NCI-H1092 (cell line): ENCODE measurements at places on chromosomes 2 and 18.

DNA sequence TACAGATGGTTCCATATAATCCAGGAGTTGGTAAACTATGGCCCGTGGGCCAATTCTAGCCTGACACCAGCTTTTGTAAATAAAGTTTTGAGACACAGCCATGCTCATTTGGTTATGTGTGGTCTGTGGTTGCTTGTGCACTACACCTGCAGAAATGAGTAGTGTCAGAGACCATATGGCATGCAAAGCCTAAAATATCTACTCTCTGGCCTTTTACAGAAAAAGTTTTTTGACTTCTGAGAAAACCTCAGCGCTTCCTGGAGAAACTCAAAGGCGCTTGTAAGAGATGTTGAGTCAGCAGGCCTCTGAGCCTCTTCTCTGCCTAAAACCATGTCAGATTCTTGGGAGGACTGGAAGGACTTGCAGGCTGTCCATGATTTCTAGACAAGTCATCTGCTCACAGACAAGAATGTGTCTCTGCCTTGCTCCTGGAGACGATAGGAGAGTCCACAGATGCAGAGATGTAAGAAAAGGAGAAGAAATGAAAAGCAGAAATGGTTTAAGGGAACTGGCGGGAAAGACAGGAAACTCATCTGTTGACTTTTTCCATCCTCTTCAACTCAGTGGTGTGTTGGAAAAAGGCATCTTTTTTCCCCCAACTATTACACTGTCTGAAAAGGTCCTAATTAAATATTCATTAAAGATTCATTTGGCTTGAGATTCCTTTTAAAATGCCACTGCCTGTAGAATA lies 5.2 kb downstream of the TTC39C start:
- DNase-seq: no peak

GRCh38 chr18:48394176-48394575 lies 15.0 kb downstream of the ZBTB7C start:
- no peak for DNase-seq

DNA sequence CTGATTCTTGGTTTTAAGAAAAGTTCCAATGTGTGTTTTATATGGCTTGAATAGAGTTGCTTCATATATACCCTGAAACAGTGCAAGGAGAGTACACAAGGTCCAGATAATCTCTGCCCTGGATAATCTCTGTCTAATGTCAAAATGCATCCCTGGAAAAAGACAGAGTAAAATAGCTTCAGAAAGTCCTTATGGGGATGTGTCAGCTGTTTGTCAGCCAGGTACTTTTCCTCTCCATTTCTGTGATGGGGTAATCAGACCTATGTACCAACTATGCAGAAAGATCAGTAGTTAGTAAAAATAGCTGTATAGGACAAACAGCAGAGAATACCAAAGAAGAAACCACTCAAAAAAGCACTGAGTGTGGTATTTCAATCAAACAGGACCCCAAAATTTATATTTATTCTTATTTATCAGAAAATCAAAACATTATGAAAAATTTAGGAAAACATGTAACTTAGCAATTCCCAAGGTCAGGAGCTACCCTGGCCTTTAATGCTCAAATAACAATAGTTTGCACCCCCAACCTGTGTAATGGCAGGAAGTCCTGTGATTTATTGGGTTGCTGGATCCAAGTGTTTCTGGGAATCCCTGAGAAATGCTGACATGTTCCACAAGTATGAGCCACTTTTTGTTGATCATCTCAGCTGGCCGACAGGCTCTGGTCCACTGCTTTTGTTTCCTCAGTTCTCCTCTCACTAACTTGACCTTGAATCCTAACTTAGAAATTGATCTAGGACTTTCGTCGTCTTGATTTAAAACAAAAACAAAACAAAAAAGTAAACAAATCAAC lies 69.6 kb downstream of the MDH1 start:
- DNase-seq: no peak

DNA sequence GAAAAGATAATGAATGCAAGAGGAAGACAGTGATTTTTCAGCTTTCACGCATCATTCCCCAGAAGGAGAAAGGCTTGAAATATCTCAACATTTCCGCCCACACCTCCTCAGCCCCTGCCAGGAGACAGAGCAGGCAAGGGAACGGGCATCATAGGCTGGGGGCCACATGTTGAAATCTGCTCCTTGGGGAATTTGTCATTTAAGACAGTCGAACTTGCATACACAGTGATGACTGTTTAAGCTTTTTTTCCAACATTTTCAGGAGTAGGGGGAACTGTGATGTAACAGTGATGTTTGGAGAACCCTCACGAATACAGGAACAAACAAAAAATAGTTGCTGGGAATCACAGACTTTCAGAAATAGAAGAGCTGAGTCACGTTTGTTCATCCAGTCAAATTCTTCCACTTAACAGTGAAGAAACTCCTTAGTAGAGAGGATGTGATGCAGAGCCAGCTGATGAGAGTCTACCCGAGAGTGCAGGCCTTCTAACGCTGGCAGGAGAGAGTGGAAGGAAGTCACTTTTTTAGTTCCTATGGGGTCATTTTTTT lies 266.8 kb downstream of the ALPK2 start:
- no peak for DNase-seq

DNA sequence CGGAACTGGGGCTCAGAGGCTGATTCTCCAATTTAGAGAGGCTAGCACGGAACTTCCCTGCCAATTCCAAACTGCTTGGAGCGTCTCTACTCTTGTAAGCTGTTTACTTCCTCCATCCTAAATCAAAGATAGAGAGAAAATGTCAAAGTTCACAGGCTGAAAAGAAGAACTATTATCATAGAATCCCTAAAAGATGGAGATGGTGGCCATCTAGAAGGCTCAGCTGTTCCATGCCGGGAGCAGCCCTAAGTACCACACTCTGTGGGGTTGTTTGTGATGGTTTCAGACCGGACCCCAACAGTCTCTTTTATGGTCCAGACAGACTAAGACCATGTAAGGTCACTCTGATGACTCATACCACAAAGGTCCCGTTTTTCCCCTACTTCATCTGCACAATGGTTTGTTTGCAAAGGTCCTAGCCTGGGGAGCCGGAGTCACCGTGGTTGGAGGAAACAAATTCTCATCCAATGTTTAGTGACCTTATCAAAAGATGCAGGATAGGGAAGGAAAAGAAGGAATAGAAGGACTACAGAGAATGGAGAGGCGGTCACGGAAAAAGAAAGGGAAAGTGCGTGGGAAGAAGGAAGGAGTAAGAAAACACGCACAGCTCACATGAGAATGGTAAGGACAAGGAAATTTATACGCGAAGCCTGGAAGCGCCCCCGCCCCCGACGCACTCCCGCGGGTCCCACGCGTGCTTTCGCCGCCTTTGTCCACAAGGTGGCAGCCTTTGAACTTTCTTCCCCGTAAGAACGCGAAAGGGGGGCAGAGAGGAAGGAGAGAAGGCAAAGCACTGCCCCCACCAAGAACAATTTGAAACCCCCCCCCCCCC lies 453 bp upstream of the ANTXR1 start:
- no peak for DNase-seq

DNA sequence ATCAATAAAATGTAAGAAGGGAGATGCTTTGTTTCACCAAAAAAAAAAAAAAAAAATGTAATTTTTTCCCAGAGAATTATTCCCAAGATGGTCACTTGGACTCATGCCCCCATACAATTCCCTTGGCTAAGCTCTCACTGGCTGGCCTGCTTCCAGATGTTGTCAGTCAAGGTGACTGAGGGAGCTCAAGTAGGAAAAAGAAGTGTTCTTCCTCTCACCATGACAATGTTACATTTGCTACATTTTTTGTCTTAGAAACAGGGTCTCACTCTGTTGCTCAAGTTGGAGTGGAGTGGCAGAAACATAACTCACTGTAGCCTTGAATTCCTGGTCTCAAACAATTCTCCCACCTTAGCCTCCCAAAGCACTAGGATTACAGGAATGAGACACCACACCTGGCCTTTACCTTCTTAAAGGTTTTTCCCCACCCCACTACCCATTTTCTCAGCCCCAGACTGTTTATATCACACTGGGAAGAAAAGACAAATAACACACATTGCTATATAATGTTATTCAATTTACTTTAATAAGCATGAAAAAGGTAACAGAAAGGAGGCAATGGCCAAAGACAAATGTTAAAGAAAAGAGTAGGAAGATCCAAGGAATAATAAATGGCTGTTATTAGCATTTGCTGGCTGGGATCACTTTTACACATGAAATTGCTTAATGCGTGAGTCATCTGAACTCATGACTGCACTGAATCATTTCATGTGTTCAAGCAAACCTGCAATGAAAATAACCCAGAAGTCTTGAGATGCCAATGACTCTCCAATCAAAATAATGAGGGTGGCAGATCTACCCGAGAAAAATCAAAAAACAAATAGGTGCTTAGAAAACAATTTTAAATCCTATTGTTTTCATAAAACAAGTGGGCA lies 45.2 kb downstream of the ACVR1 start:
- no peak for DNase-seq

GRCh38 chr2:90207454-90208058 lies 1516.1 kb downstream of the RPIA start:
- no peak for DNase-seq

- no peak for DNase-seq
Observed at GRCh38 chr2:71832388-71832787, 315.3 kb downstream of the CYP26B1 start.

GRCh38 chr18:5893956-5894610 lies 1.2 kb downstream of the TMEM200C start:
- DNase-seq: no peak

DNA sequence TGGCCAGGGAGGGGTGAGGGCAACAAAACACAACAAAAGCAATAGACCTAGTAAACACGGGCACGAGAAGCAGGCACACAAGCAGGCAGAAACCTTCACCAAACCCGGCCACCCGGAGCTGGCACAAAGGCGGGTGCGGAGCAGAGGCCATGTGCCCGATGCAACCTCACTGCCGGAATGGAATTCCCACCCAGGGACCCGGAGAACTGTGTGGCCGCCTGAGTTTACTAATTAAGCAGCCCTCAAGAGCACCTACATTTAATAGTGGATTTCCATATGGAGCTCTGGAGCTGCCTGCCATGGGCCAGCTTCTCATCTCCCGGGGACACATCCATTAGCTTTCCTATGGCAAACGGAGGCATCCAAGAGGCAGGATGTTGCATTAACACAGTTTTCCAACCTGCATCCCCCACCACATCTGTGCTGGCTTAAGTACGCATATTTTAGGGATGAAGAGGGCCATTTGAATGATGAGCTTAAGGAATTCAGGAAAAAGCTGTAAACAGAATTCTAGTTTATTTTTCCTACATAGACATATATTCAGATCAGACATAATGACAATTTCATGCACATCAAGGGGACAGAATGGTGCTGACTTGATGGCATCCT lies 104.5 kb upstream of the SMIM21 start:
- no peak for DNase-seq

DNA sequence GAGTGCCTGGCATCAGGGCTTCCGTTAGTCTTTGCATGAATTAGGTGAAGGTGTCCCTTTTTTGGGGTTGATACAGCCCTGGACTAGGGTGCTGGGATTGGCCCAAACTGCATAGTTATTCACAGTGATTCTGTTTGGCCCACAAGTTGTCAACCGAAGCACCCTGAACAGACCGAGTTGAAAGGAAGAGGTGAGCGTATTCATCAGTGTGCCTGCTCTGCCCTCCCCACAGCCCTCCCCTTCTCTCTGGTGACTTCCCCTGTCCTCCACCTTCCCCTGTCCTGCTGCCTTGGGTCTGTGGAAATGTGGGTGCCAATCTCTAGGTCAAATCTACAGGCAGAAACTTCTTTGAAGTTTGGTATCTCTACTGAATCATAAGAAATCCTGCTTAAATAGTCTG lies 330.5 kb downstream of the DYSF start:
- DNase-seq: no peak

- DNase-seq: no peak
Observed at GRCh38 chr18:45122506-45122905, 441.8 kb downstream of the SETBP1 start.

GRCh38 chr18:24136967-24137373 lies 1.9 kb upstream of the CABYR start:
- no peak for DNase-seq

DNA sequence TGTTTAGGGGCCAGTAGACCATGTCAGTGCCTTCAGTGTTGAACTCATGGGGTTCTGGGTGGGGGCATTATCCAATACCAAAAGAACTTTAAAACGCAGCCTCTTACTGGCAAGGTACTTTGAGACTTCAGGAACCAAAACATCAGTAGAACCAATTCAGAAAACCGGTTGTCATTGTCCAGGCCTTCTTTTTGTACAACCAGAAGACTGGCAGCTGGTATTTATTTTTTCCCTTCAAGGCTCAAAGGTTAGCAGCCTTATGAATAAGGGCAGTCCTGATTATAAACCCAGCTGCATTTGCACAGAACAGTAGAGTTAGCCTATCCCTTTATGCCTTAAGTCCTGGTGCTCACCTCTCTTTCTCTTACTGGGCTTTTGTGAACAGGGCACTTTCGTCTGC lies 113.8 kb upstream of the EML6 start:
- no peak for DNase-seq

DNA sequence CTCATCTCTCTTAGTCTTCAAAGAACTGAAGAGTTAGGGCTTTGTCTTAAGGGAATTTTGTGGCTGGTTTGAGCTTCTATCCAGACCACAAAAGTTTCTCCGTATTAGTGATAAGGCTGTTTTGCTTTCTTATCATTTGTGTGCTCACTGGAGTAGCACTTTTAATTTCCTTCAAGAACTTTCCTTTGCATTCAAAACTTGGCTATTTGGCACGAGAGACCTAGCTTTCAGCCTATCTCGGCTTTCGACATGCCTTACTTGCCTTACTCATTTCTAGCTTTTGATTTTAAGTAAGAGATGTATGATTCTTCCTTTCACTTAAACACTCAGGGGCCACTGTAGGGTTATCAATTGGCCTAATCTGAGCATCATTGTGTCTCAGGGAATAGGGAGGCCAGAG lies 29.9 kb downstream of the HDHD2 start:
- DNase-seq: no peak

DNA sequence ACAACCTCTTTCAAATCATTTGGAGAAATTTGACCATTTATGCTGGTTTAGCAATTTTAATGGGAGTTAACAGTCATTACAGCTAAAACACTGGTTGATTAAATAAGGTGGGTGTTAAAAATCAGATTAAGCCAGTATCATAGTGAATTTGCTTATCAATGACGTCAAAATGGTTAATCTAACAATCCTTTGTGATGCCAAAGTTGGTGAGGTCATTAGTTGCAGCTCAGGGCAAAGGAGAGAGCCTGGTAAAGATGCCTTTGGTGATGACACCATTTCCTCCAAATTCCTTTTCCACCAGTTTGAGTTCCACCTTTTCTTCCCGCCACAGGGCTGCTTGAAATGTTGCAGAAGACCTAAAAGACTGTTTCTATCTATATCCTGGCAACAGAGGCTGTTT lies 757.1 kb upstream of the PIK3C3 start:
- DNase-seq: no peak

- DNase-seq: peak; percentile 89
Observed at GRCh38 chr2:197273485-197273884, 37.1 kb downstream of the ANKRD44 start.
